ENCODE measurements at places on chromosomes 6 and 20. TPM values are rescaled to one million over a fixed set of nuclear protein-coding genes. Genes with fewer than 3 reads are reported as not detected.

Gene FUT9
- not detected for polyA plus RNA-seq

Gene TNFAIP3
- polyA plus RNA-seq = 112 TPM

DNA sequence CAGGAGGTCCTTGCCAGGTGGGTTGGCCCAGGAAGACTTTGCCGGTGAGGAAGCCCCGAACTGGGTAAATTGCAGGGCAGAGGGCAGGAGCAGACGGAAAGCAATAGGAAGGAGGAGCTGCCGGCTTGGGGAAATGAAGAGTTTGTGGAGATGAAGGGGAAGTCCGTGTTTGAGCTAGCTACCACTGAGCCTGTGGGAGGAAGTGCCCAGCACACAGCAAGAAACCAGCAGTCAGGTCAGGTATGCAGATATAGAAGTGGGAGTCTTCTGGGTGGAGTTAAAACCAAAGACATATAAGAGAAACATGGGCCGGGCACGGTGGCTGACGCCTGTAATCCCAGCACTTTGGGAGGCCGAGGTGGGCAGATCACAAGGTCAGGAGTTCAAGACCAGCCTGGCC, 34.7 kb downstream of the CD24 start:
- no peaks in the 10 kb centered on the region for H3K4me1 ChIP-seq
- H3K36me3 ChIP-seq = no peaks in the 10 kb centered on the region
- no peak overlapping the region for H3K27ac ChIP-seq
- no peak overlapping the region for H3K4me3 ChIP-seq

DNA sequence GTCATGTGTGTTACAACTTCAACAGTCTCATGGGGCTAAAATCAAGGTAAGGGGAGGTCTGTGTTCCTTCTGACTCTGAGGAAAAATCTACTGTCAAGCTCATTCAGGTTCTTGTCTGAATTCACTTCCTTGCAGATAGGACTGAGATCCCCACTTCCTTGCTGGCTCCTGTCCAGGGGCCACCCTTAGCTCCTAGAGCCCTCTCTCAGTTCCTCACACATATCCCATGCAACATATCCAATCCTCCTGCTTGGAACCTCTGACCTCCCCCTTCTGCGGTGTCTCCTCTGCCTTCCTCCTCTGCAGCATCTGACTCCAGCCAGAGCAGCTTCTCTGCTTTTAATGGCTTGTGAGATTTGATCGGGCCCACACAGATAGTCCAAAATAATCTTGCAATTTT, 27.1 kb upstream of the MICB start:
- DNase-seq = no peak
- H3K4me1 ChIP-seq = peaks cover 91% of the 10 kb centered on the region
- no peak overlapping the region for H3K27ac ChIP-seq
- no peaks in the 10 kb centered on the region for H3K27me3 ChIP-seq

- H3K36me3 ChIP-seq = no peaks in the 10 kb centered on the region
- no peak overlapping the region for H3K27ac ChIP-seq
- H3K4me3 ChIP-seq = peak overlapping the region; percentile 44
- peaks cover 30% of the 10 kb centered on the region for H3K4me1 ChIP-seq
- DNase-seq = peak; percentile 82
Measured at GRCh38 chr6:27157459-27158315, 89.8 kb upstream of the PRSS16 start.

DNA sequence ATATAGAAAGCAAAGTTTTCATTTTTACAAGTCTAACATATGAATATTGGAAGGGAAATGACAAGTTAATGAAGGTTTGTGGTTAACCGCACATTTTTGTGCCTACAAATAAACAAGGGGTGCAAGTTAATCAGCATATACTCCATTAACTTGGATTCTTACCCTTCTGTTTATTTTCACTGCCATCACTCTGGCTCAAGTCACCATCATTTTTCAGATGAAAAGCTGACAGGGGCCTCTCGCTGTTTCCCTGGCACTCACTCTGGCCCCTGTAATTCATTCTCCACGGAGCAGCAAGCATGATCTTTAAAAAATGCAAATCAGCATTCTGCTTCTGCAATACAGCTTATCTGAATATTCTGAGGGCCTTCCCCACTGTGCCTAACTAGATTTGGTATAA, 29.8 kb downstream of the APCDD1L start:
- H3K4me3 ChIP-seq = no peak overlapping the region
- no peaks in the 10 kb centered on the region for H3K27me3 ChIP-seq
- H3K27ac ChIP-seq = no peak overlapping the region
- no peaks in the 10 kb centered on the region for H3K36me3 ChIP-seq
- H3K4me1 ChIP-seq = no peaks in the 10 kb centered on the region

- no peak for DNase-seq
- H3K27me3 ChIP-seq = no peaks in the 10 kb centered on the region
- H3K4me3 ChIP-seq = no peak overlapping the region
- H3K4me1 ChIP-seq = no peaks in the 10 kb centered on the region
Measured at GRCh38 chr6:118921084-118921483, 13.9 kb downstream of the MCM9 start.

GRCh38 chr6:143745166-143746133, 67.7 kb downstream of the PHACTR2 start:
- H3K27me3 ChIP-seq = no peaks in the 10 kb centered on the region
- H3K4me1 ChIP-seq = no peaks in the 10 kb centered on the region
- DNase-seq = no peak
- H3K36me3 ChIP-seq = no peaks in the 10 kb centered on the region
- H3K27ac ChIP-seq = no peak overlapping the region

Gene ATAT1
- 1.9 TPM for polyA plus RNA-seq

- H3K4me3 ChIP-seq = no peak overlapping the region
- no peak for DNase-seq
- no peaks in the 10 kb centered on the region for H3K36me3 ChIP-seq
- no peaks in the 10 kb centered on the region for H3K4me1 ChIP-seq
Measured at GRCh38 chr6:110629153-110629552, 152.7 kb upstream of the SLC22A16 start.

- H3K27ac ChIP-seq = no peak overlapping the region
- H3K27me3 ChIP-seq = no peaks in the 10 kb centered on the region
- no peak overlapping the region for H3K4me3 ChIP-seq
- no peaks in the 10 kb centered on the region for H3K4me1 ChIP-seq
- no peak for DNase-seq
- H3K36me3 ChIP-seq = no peaks in the 10 kb centered on the region
Measured at GRCh38 chr6:77249560-77249959, 213.7 kb downstream of the HTR1B start.

DNA sequence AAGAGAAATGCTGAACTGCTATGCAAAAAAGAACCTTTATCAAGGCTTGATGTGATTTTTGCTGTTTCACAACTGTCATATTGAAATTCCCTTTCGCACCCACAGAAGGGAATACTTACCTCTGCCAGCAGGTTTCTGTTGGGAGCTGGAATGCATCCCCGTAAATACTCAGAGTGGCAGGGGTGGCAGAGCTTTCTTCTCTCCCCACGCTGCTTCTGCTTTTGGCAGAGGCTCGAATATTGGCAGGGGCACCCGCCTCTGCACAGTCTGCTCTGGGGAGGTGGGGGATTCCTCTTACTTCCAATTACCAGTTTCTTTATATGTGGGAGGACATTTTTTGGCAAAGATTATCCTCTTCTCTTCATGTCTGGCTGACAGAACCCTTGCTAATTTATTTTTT, 28.4 kb downstream of the TMEM200A start:
- no peaks in the 10 kb centered on the region for H3K36me3 ChIP-seq
- H3K4me1 ChIP-seq = peaks cover 5% of the 10 kb centered on the region
- H3K4me3 ChIP-seq = no peak overlapping the region
- no peak overlapping the region for H3K27ac ChIP-seq
- H3K27me3 ChIP-seq = no peaks in the 10 kb centered on the region

DNA sequence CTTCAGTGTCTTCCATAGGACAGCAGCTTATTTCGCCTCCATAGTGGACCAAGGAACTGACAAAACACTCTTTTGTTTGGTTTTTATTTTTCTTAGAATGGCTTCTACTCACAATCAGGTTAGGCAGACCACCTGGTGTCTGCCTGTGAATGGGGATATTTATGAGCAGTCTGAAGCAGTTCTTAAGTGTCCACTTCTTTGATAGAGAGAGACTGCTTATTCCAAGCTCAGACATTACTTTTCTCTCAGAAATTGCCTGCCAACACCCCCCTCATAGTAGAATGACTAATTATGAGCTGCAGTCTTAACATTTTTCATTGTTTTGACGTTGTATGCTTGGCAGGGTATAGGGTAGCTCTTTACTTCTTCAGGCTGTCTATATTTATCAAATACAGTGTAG, 174.7 kb downstream of the ZFAND3 start:
- no peak for DNase-seq
- H3K36me3 ChIP-seq = no peaks in the 10 kb centered on the region
- no peak overlapping the region for H3K4me3 ChIP-seq
- H3K27ac ChIP-seq = no peak overlapping the region
- no peaks in the 10 kb centered on the region for H3K27me3 ChIP-seq
- H3K4me1 ChIP-seq = no peaks in the 10 kb centered on the region

GRCh38 chr6:32244270-32244669, 20.4 kb upstream of the NOTCH4 start:
- DNase-seq = no peak
- H3K27ac ChIP-seq = no peak overlapping the region
- H3K4me3 ChIP-seq = no peak overlapping the region
- H3K36me3 ChIP-seq = no peaks in the 10 kb centered on the region

DNA sequence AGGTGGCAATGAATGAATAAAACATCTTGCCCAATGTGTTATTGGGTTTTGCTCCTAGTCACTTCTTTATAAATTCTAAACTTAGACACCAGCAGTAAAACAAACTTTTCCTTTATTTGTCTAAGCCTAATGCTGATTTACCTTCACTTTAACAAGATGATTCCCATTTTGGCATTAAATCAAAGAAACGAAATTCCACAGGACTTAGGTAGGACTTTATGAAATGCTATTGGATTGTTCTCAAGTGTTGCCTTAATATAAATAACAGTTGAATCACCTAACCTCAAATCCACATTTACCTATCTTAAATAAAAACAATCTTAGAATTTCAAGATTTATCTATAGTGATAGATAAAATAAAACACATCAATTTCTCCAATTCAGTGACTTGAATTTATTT, 831.8 kb downstream of the EPHA7 start:
- no peak for DNase-seq
- H3K4me3 ChIP-seq = no peak overlapping the region
- no peak overlapping the region for H3K27ac ChIP-seq
- no peaks in the 10 kb centered on the region for H3K27me3 ChIP-seq
- no peaks in the 10 kb centered on the region for H3K36me3 ChIP-seq

Gene SIRPD
- not detected for polyA plus RNA-seq

Gene FRMD1
- polyA plus RNA-seq = not detected

Gene CST4
- not detected for polyA plus RNA-seq

DNA sequence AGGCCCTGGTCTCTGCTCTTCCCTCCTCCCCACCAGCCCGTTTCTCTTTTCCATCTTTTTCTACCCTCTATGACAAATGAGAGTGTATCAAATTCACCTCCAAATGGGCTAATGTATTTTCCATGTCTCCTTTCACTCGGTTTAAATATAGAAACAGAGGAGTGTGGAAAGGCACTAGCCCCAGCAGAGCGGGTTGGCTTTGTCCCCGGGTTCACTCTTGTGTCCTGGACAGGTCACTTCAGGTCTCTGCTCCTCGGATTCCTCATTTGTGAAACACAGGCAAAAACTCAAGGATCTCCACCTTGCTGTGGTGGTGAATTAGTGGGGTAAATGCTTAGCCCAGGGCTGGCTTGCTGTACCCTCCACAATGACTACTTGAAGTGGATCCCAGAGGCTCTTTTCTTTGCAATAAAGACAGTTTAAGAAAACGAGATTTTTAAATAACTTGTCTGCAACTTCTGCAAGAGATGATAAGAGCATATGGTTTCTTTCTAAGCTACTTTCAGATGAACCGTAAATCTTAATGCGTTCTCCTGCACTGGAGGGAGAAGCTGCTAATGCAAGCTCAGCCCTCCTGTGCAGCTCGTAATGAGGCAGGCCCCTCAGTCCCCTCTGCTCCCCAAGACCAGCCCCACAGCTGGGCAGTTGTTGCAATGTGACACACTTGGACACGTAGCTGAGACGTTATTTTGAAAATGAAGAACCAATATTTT, 292.9 kb downstream of the THBS2 start:
- no peaks in the 10 kb centered on the region for H3K4me1 ChIP-seq
- H3K36me3 ChIP-seq = no peaks in the 10 kb centered on the region
- peaks cover 3% of the 10 kb centered on the region for H3K27me3 ChIP-seq
- DNase-seq = no peak

DNA sequence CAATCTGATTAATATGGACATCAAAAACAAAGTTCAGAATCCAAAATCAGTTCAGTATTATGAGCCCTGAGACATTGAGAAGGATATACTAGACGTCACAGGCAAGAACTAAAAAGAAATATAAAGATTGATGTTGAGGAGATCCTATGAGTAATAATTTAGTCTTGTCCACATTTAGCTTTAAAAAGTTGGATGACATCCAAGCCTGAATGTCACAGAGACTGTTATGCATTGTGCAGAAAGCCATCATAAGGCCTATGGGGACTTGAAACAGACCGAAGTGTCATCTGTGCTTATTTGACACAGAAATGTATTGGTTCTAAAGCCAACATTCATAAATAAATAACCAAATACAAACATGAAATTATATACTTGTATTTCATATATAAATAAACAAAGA, 581.8 kb upstream of the MMS22L start:
- no peaks in the 10 kb centered on the region for H3K36me3 ChIP-seq
- no peak overlapping the region for H3K4me3 ChIP-seq
- no peaks in the 10 kb centered on the region for H3K4me1 ChIP-seq
- DNase-seq = no peak
- H3K27ac ChIP-seq = no peak overlapping the region

Gene FBXL4
- 10.2 TPM for polyA plus RNA-seq

DNA sequence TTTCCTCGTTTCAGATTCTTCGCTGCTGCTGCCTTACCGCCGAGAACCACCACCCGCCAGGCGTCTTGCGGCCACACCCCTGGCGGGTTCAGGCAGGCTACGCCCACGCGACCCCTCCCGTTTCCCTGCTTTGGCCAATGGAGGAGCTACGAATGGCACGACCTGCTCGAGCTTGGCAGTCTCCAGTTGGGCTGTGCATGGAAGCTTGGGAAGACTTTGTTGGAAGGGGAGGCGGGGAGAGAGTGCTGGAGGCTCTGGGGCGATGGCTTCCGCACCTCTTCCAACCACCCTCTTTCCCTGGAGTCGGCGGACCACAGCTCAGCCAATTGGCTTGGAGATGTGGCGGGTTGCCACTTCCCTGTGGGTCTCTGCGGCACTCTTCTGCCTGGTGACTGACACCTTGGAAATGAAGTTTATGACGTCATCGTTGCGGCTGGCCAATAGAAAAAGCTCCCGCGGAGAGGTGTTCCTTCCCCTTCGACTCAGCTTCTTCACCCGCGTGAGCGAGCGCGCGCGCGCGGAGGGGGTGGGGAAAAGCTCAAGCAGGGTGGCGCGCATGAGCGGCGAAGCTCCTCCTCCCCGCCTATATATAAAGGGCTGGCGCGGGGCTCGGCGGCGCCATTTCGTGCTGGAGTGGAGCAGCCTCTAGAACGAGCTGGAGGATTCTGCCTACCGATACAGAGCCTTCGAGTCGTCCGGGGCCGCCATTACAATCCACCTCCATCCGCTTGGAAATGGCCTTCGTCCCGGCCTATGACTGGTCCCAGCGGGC, 3.4 kb downstream of the BRD2 start:
- DNase-seq = peak; percentile 100
- peaks cover 26% of the 10 kb centered on the region for H3K36me3 ChIP-seq
- peak overlapping the region; percentile 90 for H3K4me3 ChIP-seq
- peak overlapping the region; percentile 95 for H3K27ac ChIP-seq
- no peaks in the 10 kb centered on the region for H3K27me3 ChIP-seq

- no peak overlapping the region for H3K4me3 ChIP-seq
- H3K27ac ChIP-seq = no peak overlapping the region
- H3K27me3 ChIP-seq = no peaks in the 10 kb centered on the region
- DNase-seq = no peak
- H3K36me3 ChIP-seq = no peaks in the 10 kb centered on the region
- H3K4me1 ChIP-seq = no peaks in the 10 kb centered on the region
Measured at GRCh38 chr6:154593122-154593521, 82.6 kb upstream of the CNKSR3 start.

Measured in CD4-positive, alpha-beta memory T cell (primary cell).